G401 (cell line): ENCODE measurements at places on chromosomes 16 and 17. TPM values are rescaled to one million over a fixed set of nuclear protein-coding genes. Genes with fewer than 3 reads are reported as not detected.
A peak's percentile ranks its signal among the peaks of the same experiment; 100 is the strongest.

- no peak for DNase-seq
Measured at GRCh38 chr17:73025041-73025560, 67.4 kb downstream of the SLC39A11 start.

DNA sequence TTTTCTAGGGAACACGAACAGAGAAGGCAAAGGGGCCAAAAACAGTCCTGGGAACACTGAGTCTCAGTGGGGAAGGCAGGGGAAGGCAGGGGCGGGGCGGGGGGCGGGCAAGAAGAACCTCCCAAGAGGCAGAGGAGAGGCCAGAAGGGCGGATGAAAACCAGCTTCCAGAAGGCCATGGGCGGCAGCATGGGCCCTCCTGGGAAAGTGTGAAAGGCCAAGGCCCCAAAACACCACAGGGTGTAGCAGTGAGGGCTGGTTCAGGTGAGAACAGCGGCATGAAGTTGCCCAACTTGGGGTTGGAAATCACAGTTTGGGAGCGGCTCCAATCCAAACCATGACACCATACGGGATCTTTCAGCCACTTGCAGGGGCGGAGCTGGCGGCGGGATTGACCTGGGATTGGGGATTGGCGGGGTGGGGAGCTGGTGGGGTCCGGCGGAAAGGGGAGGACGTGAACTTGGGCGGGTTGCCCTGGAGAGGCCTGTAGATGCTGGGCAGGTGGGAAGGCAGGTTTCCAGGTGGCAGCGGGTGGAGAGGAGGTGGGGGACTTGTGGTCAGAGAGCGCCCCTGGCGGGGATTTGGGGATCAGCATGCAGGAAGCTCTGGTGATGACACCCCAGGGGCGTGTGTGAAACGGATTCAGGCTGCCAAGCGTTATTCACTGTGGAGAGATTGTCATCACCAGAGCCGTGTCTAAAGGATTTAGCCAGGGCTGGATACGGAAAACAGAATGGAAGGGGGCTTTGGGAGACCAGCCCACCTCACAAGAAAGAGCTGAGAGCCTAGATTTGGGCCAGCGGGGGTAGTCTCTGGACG lies 80.9 kb downstream of the ARHGAP23 start:
- DNase-seq = peak; percentile 95

- DNase-seq = peak; percentile 46
Measured at GRCh38 chr16:89565506-89566372, 5.3 kb downstream of the RPL13 start.

GRCh38 chr17:58580671-58581070 lies 66.2 kb upstream of the MTMR4 start:
- no peak for DNase-seq

DNA sequence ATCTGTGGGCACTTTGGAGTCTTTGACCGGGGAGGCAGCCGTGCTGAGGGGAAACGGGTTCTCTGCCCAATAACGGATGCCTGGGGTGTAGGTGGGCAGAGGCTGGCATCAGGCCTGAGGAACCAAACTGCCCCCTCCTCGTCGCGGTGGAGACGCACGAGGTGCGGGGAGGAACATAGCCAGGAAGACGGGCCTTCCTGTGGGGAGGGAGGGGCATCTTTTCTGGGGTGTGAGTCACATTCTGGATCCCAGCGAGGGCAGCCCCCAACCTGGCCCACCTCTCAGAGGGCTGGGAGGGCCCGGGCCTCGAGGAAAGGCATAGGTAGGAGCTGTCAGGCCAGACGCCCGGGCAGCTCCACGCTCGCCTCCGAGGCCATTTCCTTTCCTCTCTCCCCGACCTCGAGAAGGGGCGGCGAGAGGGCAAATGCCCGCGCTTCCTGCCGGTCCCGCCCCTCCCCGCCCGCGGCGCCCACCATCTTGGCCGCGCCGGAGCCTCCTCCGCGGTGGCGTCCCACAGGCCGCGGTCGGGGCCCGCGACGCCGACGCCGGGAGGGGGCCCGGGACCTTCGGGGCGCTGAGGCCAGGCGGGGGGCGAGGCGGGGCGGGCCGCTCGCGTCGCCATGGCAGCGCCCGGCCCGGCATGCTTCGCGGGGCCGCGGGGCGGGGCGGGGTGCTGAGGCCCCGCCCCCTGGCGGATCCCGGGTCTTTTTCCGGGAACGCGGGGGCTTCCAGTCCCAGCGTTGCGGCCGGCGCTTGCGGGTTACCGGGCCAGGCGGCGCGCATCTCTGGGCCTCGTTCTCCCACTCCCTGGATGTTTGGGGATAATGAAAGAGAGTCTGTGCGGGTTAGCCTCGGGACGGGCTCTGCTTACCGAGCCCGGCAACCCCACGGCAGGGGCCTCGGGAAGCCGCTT lies 13.2 kb downstream of the RAI1 start:
- peak; percentile 76 for DNase-seq

DNA sequence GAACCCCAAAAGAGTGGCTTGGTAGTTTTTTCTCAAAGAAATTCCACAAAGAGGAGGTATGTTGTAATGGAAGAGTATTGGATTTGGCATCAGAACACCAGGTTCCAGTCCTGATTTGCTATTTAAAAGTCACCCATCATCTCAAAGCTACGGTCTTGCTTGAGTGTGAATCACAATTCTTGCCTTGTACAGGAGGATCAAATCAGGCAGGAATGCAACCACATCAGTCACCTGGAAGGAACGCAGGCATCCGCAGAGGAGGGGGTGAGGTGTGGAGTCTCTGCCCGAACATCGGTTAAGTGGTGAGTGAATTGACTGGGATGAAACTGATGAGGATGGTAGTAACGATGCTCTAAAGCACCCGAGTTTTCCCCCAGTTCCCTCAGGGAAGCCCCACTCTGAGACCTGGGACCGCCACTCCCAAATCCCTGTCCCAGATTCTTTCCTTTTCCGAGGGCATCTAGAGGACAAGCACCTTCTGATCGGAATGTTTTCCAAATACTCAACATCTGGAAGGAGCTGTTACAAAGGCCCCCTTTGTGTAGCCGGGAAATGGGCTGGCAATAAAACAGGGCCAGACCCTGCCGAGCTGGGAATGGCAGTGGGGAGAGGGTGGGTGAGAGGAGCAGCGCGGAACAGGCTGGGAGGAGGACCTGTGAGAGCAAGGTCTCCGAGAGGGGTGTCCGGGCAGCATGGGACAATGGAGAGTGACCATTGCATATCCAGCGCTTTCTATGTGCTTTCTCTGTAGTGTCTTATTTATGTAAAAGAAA lies 469.6 kb downstream of the SLC39A11 start:
- DNase-seq = no peak

GRCh38 chr16:560701-561412 lies 663 bp downstream of the PRR35 start:
- DNase-seq = no peak

- peak; percentile 46 for DNase-seq
Measured at GRCh38 chr17:81309140-81309858, 14.2 kb upstream of the SLC38A10 start.

- no peak for DNase-seq
Measured at GRCh38 chr16:2818272-2818876, 1.3 kb downstream of the PRSS21 start.

- no peak for DNase-seq
Measured at GRCh38 chr16:11105038-11105903, 150.7 kb downstream of the SOCS1 start.

- no peak for DNase-seq
Measured at GRCh38 chr16:85753559-85753958, 2.7 kb upstream of the C16orf74 start.

DNA sequence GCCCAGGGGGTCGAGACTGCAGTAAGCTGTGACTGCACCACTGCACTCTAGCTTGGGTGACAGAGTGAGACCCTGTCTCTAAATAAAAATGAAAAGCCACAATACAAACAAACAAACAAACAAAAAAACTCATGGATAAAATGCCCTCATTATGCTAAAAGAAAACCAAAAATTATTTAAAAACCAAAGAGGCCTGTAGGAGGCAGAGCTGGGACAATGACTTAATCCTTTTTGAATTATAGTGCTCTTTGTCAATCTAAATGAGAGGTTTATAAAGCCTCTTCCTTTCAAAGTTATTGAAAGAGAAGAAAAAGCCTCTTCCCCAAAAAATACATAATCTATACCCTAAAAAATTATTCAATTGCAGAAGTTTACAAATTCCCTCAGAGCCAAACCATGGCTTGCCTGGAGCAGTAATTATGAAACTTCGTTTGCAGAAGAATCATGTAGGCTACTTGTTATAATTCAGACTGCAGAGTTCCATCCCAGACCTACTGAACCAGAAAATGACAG lies 18.5 kb downstream of the CRLF3 start:
- DNase-seq = no peak

DNA sequence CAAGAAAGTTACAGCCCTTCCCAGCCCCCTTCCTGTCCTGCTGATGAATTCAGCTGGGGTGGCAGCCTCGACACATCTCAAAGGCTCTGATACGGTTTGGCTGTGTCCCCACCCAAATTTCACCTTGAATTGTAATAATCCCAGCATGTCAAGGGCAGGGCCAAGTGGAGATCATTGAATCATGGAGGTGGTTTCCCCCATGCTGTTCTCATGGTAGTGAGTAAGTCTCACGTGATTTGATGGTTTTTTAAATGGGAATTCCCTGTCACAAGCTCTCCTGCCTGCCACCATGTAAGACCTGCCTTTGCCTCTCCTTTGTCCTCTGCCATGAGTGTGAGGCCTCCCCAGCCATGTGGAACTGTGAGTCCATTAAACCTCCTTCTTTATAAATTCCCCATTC lies 163.2 kb upstream of the FOXF1 start:
- DNase-seq = no peak

Gene SMCR8
- total RNA-seq = 12.1 and 17.4 TPM in 2 replicates

Gene PIK3R5
- total RNA-seq = 0.07 TPM in 1 of 2 replicates, not detected in the other

Gene KLHL10
- total RNA-seq = not detected in 2 replicates

Gene WNT9B
- not detected in 2 replicates for total RNA-seq

Gene CCDC200
- not detected in 2 replicates for total RNA-seq

Gene NSMCE1
- 16.1 and 32.5 TPM in 2 replicates for total RNA-seq

Gene KRT9
- not detected in 2 replicates for total RNA-seq
